NCI-H187 treated with DMSO at 0.1 percent for 48 hours (cell line): ENCODE measurements at places on chromosomes 7 and 10.

DNA sequence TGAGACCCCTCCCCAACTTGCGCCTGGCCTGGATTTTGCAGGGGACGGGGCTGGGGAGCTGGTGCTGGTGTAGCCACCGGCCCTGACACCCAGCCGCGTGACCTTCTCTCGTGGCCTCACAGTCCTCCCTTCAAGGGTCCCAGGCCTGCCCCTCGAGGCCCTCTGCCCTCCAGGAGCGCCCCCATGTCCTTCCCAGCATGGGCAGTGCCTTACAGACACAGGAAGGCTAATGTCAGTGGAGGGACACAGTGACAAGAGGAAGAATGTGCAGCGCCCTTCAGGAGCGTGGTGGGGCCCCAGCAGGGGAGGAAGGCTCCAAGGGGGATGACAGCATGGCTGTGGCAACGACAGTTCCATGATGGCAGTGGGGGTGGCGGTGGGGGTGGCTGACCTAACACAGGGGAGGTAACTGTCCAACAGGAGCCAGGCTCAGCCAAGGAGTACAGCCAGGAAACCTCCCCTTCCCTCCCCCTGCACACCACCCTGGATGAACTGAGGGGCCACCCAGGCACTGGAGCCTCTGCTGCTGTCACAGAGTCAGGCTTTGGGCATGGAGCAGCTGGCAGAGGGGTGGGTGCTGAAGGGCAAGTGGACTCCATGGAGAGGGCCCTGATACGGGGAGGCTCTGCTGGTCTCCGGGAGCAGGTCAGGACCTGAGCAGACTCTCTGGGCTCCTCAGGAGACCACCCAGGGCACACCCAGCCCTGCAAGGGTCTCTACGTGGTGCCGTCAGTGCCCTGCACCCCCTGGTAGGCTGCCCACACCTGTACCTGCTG is 76.0 kb upstream of the RET start:
- DNase-seq: no peak

GRCh38 chr7:3494947-3495346 is 193.9 kb downstream of the SDK1 start:
- DNase-seq: no peak

- no peak for DNase-seq
These were observed 20.7 kb upstream of the SPOCK2 start for GRCh38 chr10:72108830-72109635.

- no peak for DNase-seq
These were observed 17.7 kb downstream of the TRIM4 start for GRCh38 chr7:99901581-99901980.

GRCh38 chr7:150959739-150960734 is 18.1 kb downstream of the KCNH2 start:
- DNase-seq: no peak

GRCh38 chr10:81873932-81874816 is 820 bp upstream of the NRG3 start:
- DNase-seq: no peak

GRCh38 chr7:137957887-137958286 is 44.0 kb downstream of the CREB3L2 start:
- DNase-seq: no peak

- DNase-seq: no peak
These were observed 29.5 kb upstream of the ANKRD2 start for GRCh38 chr10:97543025-97543546.

- DNase-seq: no peak
These were observed 70.8 kb downstream of the GRID1 start for GRCh38 chr10:86295791-86296190.

GRCh38 chr10:61089251-61089650 is 145.3 kb upstream of the RHOBTB1 start:
- DNase-seq: no peak

DNA sequence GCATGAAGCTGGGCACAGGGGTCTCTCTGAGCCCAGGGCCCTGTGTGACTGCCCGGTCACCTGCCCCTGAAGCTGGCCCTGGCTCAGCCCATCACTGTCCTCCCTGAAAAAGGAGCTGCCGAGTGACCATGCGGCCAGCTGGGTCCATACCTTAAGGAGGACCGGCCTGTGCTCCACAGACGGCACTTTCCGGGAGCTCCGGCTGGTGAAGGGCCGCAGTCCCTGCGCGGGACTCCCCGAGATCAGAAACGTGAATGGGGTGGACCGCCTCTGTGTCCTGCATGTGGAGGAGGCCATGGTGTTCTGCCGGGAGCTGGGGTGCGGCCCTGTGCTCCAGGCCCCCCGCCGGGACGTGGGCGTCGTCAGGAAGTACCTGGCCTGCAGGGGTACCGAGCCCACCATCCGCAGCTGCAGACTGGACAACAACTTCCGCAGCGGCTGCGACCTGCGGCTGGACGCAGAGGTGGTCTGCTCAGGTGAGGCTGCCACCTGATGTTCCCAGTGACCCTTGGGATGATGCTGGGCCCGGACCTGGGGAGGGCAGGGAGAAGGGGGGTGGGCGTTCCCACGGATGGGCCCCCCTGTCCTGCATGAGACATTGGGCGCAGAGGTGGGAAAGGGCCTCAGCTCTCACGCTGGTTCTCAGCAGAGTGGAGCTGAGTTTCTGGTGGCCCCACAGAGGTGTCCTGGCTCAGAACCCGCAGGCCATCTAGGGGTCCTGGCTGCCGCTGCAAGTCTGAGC is 3.5 kb downstream of the SCART1 start:
- DNase-seq: no peak

DNA sequence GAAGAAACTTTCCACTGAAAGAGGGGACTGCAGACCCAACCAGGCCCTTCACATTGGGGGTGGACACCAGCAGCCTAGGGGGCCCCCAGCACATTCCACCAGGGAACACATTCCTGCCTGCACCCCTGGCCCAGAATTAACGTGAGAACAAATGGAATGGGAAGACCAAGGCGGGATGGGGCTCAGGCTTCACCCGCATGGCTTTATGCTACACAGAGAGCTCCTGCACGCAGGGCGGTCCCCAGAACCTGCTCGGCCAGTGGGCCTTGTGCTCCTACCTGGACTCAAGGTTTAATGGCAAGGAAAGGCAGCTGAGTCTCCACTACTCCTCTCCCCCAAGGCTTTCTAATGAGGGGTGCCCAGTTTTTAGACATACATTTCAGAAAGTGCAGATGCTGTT is 146.3 kb upstream of the GPR26 start:
- DNase-seq: no peak

DNA sequence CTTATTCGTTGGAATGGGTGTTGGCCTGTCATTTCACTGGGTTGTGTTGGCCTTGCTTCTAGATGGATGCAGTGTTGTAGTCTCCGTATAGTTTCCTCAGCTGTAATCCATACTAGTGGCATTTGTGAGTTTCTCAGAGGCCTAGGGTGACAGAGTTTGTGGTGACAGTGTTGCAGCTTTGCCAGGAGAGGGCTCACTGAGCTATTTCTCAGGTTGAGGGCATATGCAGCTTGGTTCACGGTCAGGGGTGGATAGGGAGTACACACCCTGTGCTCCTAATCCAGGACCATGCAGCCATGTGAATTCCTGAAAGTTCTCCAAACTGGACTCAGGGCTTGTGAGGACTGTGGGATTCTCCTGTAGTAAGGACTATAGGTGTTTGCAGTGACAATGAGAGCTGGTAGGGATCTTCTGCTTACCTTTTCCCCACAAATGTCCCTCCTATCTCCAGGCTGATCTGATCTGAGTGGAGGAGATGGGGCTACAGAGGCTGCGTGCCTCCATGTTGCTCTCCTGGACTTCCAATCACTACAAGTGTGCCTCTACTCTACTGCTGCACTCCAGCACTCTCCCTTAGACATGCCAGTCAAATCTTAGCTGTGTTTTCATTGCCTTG is 229.0 kb downstream of the STK31 start:
- no peak for DNase-seq

- no peak for DNase-seq
These were observed 35.1 kb downstream of the RNF32 start for GRCh38 chr7:156675721-156676120.

DNA sequence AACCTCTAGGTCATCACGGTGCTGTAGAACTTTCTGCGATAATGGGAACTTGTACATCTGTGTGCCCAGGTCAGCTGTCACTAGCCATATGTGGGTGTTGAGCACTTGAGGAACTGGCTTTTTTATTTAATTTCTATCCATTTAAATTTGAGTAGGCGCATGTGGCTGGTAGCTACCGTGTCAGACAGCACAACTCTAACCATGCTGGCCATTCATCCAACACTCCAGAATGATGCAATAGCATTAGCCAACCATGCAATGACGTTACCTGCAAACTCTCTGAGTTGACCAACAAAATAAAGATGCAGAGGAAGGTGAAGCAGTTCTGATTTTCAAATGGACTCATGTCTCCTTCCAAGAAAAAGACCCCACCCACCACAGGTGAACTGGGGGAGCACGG is 24.4 kb upstream of the CHST15 start:
- no peak for DNase-seq

DNA sequence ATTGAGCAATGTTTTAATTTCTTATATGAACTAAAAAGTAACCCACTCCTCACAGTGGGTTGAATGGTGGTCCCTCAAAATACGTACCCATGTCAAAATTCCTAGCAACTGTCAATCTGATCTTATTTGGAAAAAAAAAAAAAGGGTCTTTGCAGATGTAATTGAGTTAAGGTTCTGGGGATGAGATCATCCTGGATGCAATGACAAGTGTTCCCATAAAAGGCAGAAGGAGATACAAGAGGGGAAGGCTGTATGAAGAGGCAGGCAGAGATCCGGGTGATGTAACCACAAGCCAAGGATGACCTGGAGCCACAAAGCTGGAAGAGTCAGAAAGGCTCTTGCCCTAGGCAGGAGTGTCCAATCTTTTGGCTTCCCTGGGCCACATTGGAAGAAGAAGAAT is 516.3 kb upstream of the MKI67 start:
- no peak for DNase-seq

DNA sequence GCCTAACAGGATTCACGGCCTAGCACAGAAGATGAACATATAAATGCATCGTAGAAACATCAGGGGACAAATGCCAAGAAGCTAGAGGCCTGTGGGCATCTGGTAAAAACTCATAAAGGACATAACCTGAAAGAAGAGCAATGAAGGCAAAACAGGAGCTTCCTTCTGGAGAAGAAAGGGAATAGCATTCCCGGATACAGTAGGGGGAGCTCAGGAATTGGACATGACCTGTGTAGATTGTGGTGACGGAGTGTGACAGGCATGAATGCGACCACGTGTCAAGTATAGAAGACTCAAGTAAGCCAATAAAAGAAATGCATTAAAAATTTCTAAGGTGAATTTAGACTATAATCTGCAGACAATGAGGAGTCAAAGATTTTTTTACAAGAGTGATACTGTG is 270.1 kb downstream of the AGMO start:
- no peak for DNase-seq

GRCh38 chr7:5083311-5083711 is 37.7 kb downstream of the RBAK start:
- DNase-seq: no peak

- DNase-seq: no peak
These were observed 4.7 kb downstream of the CCNY start for GRCh38 chr10:35340975-35341374.

DNA sequence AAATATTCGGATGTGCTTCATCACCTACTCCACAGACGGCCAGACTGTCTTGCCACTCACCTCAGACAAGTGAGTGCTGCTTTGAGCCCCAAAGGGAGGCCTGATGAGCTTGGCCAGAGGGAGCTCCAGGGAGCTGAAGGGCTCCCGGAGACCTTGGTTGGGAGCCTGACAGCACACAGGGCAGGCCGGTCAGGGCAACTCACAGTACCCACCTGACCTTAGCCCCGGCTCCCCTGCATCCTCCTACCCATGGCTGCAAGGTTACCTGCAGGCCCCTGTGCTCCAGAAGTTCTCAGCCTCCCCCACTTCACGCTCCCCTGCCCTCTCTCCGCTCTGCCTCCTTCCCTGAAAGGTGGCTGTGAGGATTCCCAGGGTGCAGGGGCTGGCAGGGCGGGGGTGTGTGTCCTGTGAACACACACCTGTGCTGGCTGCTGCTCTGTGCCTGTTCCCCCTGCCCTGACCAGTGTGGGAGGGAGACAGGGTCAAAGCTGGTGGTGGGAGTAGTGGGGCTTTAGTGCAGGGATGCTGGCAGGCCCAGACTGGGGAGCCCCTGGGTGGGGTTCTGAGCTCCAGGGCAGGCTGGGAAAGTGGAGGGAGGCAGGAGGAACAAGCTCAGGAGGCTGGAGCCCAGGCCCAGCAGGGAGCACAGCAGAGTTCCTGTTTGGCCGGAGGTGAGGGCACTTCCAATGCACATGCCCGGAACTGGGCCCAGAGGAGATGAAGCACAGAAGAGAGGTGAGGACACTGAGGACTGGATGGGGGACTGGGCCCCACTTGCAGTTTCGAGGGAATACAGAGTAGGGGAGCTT is 7.2 kb downstream of the ANTXRL start:
- no peak for DNase-seq

DNA sequence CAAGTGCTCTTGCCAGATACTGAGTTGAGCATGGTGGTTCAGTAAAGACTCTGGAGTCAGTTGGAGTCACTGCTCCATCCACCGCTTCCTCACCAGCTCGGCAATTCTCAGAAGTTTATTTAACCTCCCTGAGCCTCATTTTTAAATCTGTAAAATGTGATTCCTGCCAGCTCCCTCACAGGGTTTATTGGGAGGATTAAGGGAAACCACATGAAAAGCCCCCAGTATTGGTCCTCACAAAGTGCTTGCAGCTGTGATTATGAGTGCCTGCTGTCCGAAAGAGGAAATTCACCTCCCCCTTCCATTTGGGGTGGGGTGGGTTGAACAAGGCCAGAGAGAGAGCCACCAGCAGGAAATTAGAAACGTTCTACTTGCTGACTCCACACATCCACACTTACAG is 99.0 kb downstream of the AOAH start:
- no peak for DNase-seq

GRCh38 chr7:97639036-97639435 is 92.8 kb upstream of the TAC1 start:
- no peak for DNase-seq

- no peak for DNase-seq
These were observed 111.6 kb downstream of the SGMS1 start for GRCh38 chr10:50512214-50512595.

DNA sequence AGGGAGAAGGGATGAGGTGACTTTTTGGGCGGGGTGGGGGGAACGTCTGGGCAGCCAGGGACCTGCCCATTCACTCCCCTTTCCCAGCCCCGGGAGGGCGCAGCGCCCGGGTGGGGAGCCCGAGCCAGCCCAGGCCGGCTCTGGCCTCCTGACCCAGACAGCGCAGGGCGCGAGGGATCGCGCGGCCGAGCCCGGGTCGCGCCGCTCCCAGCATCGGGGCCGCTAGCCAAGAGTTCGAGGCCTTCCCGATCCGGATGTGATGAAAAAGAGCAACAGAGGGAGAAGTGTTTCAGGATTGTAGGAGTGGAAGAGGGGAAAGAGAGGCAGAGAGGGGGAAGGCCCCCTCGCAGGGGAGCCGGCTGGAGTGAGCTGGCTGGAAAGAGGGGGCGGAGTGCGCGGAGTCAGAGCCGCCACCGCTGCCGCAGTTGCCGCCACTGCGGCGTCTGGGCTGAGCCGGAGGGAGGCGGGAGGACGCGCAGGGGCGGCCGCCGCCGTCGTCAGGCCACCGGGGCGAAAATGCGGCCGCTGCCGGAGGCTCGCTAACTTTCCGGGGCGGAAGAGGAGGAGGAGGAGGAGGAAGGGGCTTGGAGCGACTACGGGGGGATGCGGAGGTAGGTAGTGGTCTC is at the start of gene MDFIC:
TSS of gene MDFIC (plus strand) at position 69 of the 626 bp plus-strand sequence. CDS start 940 bp downstream, outside the sequence.
- DNase-seq: no peak
